Stimulated activated naive CD8-positive, alpha-beta T cell treated with anti-CD3 and anti-CD28 coated beads, Interleukin-15, Interleukin-2, amounts not matched to agents 100 U/mL and 50 U/mL, for 24 hours (primary cell): ENCODE measurements at places on chromosomes 12 and 14.

- DNase-seq, result no peak
Measured at GRCh38 chr12:117470804-117471203, 109.4 kb upstream of the NOS1 start.

- no peak for DNase-seq
Measured at GRCh38 chr12:28033538-28033915, 61.0 kb upstream of the PTHLH start.

- DNase-seq, result no peak
Measured at GRCh38 chr12:1436981-1437380, 157.4 kb downstream of the FBXL14 start.

- DNase-seq, result peak; percentile 62
Measured at GRCh38 chr12:31732926-31733548, 4.2 kb upstream of the AMN1 start.

DNA sequence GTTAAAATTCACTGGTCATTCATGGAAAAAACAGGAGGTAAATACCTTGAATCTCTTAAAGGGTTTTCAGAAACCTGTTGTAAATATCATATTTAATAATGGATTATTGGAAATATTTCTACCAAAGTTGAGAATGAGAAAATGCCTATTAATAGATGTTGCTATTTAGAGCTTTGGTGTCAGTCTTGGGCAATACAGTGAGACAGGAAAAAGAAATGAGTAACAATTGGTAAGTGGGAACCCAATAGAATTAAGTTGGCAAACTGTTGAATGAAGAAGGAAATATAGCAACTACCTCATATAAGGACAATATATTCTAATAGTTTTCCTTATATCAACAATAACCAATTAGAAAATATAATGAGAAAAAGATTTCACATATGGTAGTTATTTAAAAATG lies 78.0 kb downstream of the ATF7IP start:
- DNase-seq, result no peak

- peak; percentile 60 for DNase-seq
Measured at GRCh38 chr12:6632026-6632983, 3.5 kb downstream of the LPAR5 start.

GRCh38 chr14:59905188-59905587 lies 14.8 kb upstream of the LRRC9 start:
- DNase-seq, result no peak

DNA sequence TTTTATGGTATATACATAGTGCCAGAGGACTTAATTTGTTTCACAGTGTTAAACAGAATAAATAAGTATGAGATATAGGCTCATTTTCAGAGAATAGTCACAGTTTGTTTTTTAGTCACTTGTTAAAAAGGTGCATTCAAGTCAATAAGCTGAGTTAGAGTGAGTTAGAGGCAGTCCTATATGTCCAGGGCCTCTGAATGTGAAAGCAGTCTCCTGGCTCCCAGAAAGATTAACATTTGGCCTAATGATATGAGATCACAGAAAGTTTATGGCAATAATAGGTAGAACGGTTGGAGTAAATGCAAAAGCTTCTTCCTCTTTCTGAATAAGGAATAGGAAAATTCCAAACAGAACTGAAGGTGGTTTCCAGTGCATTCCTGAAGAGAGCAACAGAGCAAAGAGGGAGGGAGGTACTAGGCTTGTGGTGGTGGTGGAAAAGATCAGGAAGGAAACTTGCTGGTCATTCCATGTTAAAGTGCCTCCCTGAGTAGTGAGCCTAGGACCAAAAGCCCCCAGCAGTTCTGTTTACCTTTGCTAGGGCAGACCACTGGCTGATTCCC lies 54.4 kb downstream of the SLC38A4 start:
- no peak for DNase-seq

- DNase-seq, result no peak
Measured at GRCh38 chr12:76337583-76337982, 10.6 kb downstream of the BBS10 start.

DNA sequence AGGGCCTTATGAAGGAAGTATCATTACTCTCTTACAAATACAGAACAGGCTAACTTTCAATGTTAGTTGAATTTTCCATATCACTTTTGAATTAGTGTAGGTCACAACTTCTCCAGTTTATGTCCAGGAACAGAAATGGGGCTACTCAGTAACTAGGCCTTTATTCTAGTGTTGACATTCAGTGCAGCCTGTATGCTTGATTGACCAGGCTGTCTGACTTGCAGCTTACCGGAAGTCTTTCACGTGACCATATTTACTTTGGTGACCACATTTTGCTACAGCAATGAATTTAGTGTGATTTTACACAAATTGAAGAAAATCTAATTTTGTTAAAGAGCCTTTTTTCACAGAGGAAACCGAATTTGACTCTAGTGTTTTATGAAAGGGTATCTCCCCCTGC lies 12.4 kb downstream of the MTERF2 start:
- no peak for DNase-seq

DNA sequence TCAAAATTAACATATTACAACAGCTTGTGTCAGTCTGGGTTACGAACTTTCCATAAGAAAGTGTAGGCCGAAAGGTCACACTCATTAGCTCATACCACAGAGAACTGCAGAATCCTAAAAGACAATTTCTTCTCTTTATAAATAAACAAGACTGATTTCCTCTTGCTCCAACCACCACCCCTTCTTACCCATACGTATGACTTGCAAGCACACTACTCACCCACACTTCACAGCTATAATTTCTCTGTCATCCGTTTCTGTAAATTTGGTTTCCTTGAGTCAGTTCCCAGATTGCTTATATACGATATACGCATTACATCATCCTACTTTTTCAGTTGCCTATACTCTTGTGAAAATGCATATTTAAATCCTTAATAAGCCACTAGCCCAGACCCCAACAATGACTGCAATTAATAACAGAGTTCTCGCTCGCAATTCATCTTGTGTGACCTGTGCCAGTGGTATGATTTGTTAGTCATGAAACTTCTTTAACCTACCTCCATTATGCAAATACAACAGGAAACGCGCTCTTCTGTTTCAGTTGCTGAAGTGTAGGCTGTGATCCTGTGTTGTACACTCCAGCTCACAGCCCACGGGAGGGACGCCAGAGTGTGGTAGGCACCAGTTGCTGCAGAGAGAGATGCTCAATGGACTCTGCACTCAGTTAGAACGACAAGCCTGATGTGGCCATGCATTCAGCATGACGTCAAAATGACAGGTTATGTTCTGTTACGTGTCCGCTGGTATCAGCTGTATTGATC lies 417.6 kb downstream of the PDZRN4 start:
- no peak for DNase-seq

GRCh38 chr12:112352921-112353320 lies 29.3 kb downstream of the HECTD4 start:
- no peak for DNase-seq

DNA sequence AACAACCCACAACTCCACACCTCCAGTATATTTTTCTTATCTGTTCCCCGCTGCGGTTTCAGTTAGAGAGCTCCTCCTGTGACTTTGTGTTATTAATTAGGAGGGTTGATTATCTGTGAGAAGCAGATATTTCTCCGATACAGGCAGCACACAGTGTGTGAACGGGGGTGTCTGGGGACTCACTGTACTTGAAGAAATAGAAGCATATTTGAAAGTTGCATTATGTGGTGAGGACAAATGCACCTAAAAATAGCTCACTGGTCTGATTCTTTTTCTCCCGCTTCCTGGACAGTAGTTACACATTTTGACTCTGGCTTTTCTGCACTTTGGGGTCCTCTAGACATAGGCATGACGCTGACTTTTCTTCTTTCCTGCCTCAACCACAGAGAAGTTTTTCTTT lies 277.7 kb downstream of the VRK1 start:
- no peak for DNase-seq

GRCh38 chr12:68324531-68324930 lies 7.6 kb downstream of the MDM1 start:
- DNase-seq, result no peak

GRCh38 chr12:132604151-132604618 lies 6.2 kb downstream of the LRCOL1 start:
- DNase-seq, result no peak
